Chondrocyte (in vitro differentiated cells): ENCODE measurements at places on chromosomes 5 and 9. TPM values are rescaled to one million over a fixed set of nuclear protein-coding genes. Genes with fewer than 3 reads are reported as not detected.

DRD1 gene
- 0.10 to 0.35 TPM (median 0.23 TPM) in 3 replicates for total RNA-seq

C9orf153 gene
- total RNA-seq: 0.48 TPM in 1 of 3 replicates, not detected in the others

PCDHGA7 gene
- total RNA-seq: 0.17 to 0.31 TPM (median 0.28 TPM) in 3 replicates

C9 gene
- not detected in 3 replicates for total RNA-seq

FOXD4L3 gene
- total RNA-seq: 0.41 TPM in 1 of 3 replicates, not detected in the others

TTC16 gene
- not detected in 3 replicates for total RNA-seq

SLC22A4 gene
- total RNA-seq: 4.2 to 5.4 TPM (median 4.8 TPM) in 3 replicates

EDIL3 gene
- 562 to 605 TPM (median 604 TPM) in 3 replicates for total RNA-seq

FCN1 gene
- not detected in 3 replicates for total RNA-seq

ZDHHC11B gene
- total RNA-seq: 0.17 TPM in 1 of 3 replicates, not detected in the others

DND1 gene
- 1.3 to 1.5 TPM (median 1.3 TPM) in 3 replicates for total RNA-seq

PCDHGA1 gene
- 0.10 to 0.23 TPM (median 0.15 TPM) in 3 replicates for total RNA-seq

CCDC192 gene
- not detected in 3 replicates for total RNA-seq
